ENCODE measurements at places on chromosomes 5 and 9.

- no peak for DNase-seq
These were observed 72.2 kb upstream of the ADAMTS19 start for GRCh38 chr5:129387944-129388343.

GRCh38 chr9:124019771-124020519, 8.4 kb downstream of the LHX2 start:
- no peak for DNase-seq

GRCh38 chr9:14231196-14231990, 82.5 kb downstream of the NFIB start:
- DNase-seq: no peak

DNA sequence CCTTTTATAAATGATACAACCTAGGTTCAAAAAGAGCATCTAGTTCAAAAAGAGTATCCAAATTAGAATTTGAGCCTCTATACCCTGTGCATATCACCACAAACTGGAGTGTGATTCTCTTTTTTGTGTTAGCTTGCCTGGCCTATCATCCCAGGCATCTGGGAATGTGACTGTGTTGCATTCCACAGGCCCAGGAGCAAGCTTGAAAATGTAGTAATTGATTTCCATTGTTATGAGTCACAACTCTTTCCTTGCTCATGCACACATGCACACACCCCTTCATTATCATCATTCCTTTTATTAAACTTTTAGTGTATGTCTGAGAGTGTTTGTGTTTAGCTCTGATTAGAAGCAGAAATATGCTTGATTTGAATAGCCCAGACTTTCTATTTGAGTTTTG, 75.2 kb downstream of the FCHO2 start:
- DNase-seq: no peak

- no peak for DNase-seq
These were observed 269.4 kb upstream of the POU5F2 start for GRCh38 chr5:94010814-94011213.

- no peak for DNase-seq
These were observed 242.3 kb upstream of the PTGER4 start for GRCh38 chr5:40437452-40437861.

DNA sequence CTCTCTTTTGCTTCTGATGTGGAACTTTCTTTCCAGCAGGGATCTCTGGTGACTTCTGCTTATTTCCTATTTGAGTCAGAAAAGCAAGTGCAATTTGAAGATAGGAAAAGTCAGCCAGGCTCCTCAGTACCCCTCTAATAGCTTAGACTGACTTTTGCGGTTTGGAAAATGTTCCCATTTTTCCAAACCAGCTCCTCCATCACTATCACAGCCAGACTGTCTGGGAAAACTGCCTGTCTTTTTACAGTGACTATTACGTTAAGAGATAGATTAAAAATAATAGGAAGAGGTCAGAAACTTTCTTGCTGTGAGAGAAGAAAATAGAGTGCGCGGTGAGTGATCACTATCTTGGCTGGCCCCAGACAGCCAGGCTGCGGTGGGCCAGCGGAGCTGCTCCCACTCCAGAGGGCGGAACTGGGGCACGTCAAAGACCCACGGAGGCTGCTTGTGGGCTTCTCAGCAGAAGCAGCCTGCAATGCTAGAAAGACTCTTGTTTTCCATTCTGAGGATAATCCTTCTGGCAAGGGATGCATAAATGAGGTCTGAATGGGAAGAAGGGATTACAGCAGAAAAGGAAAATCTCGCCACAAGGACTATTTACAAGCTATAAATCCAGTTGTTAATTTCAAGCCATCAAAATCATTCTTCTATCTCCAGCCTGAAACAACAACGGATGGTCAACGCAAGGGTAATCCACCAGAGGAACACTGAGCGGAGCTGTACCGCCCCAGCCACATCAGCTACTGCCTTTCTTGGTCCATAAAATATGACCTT, 151.0 kb upstream of the MSX2 start:
- no peak for DNase-seq

DNA sequence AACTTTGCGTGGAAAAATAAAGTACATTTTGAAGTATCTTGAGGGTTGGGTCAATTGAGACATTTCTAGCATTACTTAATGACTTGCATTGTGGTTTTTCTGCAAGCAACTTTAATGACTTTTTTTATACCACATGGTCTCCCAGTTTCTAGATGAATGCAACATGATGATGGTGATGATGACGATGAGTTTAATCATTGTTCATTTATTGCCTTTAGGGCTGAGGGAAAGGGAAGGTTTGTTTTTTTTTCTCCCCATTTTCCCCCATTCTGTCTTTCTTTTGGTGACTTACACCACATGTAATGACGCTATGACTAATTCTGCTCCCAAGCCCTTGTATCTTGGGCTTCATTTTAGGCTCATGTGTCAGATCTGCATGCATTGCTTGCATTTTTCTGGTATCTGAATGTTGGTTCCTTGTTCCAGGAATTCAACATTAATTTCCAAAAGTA, 57.7 kb upstream of the NXNL2 start:
- no peak for DNase-seq
